Fibroblast of the aortic adventitia (primary cell): ENCODE measurements at places on chromosomes 12 and 14. TPM values are rescaled to one million over a fixed set of nuclear protein-coding genes. Genes with fewer than 3 reads are reported as not detected.

- DNase-seq = no peak
Observed at GRCh38 chr14:34335968-34336367, 126.1 kb downstream of the SPTSSA start.

Gene TAS2R9
- total RNA-seq = 0.09 TPM in 1 of 2 replicates, not detected in the other

GRCh38 chr12:104707194-104707593 lies 250.4 kb downstream of the CHST11 start:
- peak; percentile 34 for DNase-seq

Gene SLCO1A2
- 0.09 TPM in 1 of 2 replicates, not detected in the other for total RNA-seq

GRCh38 chr14:72026536-72026935 lies 94.3 kb downstream of the RGS6 start:
- no peak for DNase-seq

Gene SLC38A2
- 1,199 and 1,239 TPM in 2 replicates for total RNA-seq

GRCh38 chr14:53265025-53265424 lies 111.9 kb upstream of the DDHD1 start:
- DNase-seq = no peak

GRCh38 chr12:91811481-91812287 lies 334.0 kb downstream of the BTG1 start:
- DNase-seq = peak; percentile 78

Gene DIO2
- 0.74 and 66.0 TPM in 2 replicates for total RNA-seq

DNA sequence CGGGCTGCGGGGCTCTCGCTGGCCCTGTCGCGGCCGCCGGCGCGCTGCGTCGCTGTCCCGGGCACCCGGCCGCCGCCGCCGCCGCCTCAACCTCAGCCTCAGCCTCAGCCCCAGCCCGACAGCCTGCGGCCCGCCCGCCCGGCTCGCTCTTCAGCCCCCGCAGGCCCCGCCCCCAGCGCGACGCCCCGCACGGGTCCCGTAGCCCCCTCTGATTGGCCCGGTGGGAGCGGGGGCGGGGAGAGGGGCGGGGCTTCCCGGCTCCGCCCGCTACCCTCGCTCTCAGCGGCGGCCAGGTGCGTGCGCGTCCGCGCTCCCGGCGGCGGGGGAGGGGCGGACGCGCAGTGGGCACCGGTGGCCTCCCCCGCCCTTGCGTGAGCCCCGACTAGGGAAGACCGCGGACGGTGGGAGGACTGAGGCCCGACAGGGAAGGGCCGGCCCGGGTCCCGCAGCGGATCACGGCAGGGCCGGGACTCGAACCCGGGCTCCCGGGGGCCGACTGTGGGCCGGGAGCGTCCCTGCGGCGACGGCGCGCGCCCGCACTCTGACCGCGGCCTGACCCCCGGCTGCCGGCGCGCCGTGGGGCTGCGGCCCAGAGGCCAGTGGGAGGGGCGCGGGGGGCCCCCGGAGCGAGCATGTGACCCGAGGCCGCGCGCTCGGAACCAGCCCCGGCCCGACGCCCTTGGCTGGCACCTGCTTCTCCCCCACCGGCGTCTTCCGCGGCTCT lies at the start of gene PPP1R13B:
PPP1R13B (minus strand) TSS at position 125 of the 724 bp plus-strand sequence. CDS start 268 bp downstream, outside the sequence.
- DNase-seq = peak; percentile 72

Gene JAG2
- total RNA-seq = 0.63 and 3.1 TPM in 2 replicates

DNA sequence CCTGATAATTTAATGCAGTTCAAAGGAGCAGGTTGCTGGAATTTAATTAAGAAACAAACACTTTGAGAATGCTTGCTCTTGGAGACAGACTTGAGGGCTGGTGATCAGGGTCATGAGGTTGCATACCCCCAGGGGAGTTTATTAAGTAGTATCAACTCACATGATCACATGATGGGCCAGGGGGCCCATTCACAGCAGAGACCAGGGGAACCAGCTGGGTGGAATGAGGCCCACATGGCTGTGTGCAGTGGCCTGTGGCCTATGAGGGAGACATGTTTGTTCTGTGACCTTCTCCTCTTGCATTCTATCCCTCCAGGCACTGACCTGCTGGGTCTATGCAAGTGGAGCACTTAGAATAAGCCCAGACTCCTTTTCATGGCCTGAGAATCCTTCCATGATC lies 266.6 kb upstream of the PWP1 start:
- DNase-seq = no peak

DNA sequence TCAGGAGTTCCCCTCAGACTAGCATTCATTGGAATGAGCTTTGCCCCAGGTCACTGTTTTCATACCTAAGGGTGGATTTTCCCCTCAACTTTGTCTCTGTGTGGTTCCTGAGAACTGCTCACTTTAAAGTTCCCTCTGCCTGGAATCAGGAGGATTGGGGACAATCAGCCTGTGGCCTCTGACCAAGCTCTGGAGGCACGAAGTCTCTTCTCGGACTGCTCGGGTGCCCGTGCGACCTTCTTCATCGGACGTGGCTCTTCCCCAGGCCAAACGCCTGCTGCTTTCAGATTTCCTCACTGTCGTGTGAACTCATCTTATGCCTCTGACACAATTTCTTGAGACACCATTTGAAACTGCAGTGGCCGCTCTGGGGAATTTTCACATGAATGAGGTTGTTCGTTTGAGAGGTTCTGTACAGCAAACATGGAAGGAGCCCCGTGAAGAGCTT lies 153.7 kb upstream of the PZP start:
- no peak for DNase-seq

DNA sequence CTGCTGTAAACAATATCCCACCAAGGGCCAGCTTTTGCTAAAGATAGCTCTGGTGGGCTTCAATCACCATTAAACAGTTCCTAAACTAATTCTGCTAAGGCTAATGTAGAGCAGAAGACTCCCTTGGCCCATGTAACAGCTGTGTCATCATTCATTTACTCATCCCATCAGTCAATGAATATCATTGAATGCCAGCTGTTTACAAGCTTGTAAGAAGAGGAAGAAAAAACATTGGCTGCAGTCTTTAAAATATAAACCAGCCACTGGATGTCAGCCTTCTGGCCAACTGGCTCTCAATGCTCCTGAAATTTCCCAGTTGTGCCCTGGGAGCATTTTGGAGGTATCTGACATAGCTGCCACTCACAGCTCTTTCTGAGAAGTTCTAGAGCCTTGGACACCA lies 18.0 kb upstream of the MAP3K9 start:
- no peak for DNase-seq

Gene PLCZ1
- 0.18 TPM in 1 of 2 replicates, not detected in the other for total RNA-seq

Gene BBOF1
- total RNA-seq = 9.8 and 13.2 TPM in 2 replicates

- DNase-seq = no peak
Observed at GRCh38 chr14:90398315-90398839, 1.5 kb downstream of the CALM1 start.

GRCh38 chr12:69698054-69698453 lies 1.0 kb downstream of the BEST3 start:
- DNase-seq = no peak

DNA sequence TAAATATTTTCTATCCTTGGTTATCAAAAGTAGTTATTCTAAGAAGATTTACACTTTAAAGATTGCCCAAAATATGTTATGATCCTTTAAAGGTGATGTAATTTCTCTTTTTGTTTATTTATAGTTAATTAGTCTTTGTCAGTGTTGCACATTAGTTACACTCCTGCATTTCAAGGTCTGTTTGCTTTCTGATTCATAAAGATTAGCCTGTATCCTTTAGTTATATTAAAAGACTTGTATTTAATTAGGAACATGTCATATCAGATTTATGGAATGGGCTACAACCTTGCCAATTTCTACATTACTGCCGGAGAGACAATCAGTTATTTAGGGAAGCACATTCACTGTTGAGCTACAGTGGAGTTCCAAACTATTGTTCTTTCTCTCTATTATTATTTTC lies 3.5 kb downstream of the EPYC start:
- DNase-seq = no peak

GRCh38 chr12:41966001-41966400 lies 178.7 kb downstream of the GXYLT1 start:
- no peak for DNase-seq

DNA sequence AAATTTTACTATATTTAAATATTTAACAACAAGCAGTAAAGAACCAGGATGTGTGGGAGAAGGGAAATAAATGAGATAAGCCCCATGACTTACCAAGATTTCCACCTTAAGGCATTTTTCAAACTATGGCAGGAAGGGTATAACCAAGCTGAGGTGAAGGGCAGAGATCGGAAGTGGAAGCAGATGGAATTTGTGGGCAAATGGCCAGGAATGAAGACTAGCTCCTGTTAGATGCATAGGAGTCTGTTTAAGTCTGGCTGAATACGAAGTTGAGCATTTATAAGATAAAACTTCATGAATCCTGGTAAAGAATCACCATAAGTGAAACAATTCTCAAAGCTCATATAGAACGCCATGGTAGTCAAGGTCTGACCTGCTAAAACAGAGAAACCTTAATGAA lies 163.5 kb downstream of the DIO2 start:
- peak; percentile 10 for DNase-seq

Gene OAS2
- total RNA-seq = 2.0 and 3.7 TPM in 2 replicates
